ENCODE measurements at places on chromosomes 2 and 18.

DNA sequence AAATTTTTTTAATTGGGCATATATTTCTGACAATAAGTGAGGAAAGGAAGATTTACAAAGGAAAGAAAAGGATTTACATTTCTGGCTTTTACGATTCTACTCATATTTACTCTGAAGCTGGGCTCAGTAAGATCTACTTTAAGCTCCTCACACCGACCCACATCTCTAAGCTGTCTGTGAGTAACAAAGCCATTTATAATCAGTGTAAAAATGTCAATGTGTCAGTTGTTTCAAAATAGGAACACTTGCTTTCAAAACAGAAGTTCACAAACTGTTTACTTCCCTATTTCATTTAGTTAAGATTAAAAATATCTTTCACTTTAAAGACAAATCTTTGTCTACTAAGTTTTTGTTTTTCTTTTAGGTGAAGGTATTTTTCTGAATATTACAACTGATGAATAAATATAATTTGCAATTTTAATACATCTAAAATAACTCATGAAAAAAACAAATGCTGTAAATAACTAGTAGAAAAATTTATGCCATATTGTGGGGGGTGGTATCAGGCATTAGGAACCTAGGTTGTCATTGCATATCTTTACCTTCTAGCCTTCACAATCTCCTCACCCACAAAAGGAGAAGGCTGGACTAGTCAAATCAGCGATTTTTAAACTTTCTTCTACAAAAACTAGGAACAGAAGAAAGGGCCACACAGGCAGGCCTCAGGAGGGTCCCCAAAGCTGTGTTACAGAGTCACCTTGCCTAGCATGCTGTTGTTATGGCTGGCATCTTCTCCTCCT lies 64.5 kb downstream of the TMEM131 start:
- DNase-seq: no peak

- DNase-seq: no peak
These were observed 115.2 kb downstream of the FAM210A start for GRCh38 chr18:13611142-13611600.

- DNase-seq: no peak
These were observed 5.8 kb downstream of the WNT6 start for GRCh38 chr2:218865396-218865795.

DNA sequence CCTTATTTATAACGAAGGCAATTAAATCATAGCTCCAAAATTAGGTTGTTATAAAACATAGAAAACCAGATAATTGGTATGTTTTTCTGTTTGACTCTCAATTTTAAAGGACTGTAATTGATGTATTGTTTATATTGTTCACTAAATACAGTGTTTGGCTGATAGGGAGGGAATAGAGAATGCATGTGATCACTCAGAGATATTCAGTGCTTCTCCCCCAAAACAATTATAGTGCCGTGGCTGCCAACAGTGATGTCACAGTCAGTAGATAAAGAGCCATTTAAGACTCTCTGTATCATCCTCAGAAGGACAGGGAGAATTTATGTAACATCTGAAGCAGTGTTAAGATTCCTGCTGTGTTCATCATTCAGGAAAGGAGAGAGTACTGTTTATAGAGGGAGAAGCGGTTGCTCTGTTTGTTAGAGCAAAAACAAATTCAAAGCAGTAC lies 69.6 kb downstream of the PHLPP1 start:
- DNase-seq: no peak

- DNase-seq: no peak
These were observed 62.2 kb downstream of the RPL37A start for GRCh38 chr2:216560838-216561270.

- DNase-seq: no peak
These were observed 29.7 kb downstream of the HDAC4 start for GRCh38 chr2:239370876-239371725.

- DNase-seq: no peak
These were observed 138.7 kb downstream of the WDR7 start for GRCh38 chr18:56789889-56790180.
